PC-3 (cell line): ENCODE measurements at places on chromosomes 4 and X. TPM values are rescaled to one million over a fixed set of nuclear protein-coding genes. Genes with fewer than 3 reads are reported as not detected.

GRCh38 chrX:69538321-69538876 is 34.3 kb downstream of the NALF2 start:
- H3K36me3 ChIP-seq, result no peaks in the 10 kb centered on the region
- peak; percentile 58 for DNase-seq
- no peak overlapping the region for H3K27ac ChIP-seq
- no peaks in the 10 kb centered on the region for H3K4me1 ChIP-seq
- peak overlapping the region; percentile 63 for H3K4me3 ChIP-seq

- no peaks in the 10 kb centered on the region for H3K36me3 ChIP-seq
- H3K4me1 ChIP-seq, result no peaks in the 10 kb centered on the region
- H3K27ac ChIP-seq, result no peak overlapping the region
- H3K4me3 ChIP-seq, result no peak overlapping the region
- peaks cover 4% of the 10 kb centered on the region; the same call in 1 of the 2 replicates for H3K27me3 ChIP-seq
These were observed 89.6 kb upstream of the MAD2L1 start for GRCh38 chr4:120156120-120156718.

Gene ETNPPL
- not detected in 2 replicates for total RNA-seq

Gene TRIM2
- total RNA-seq, result 18.9 and 20.2 TPM in 2 replicates

DNA sequence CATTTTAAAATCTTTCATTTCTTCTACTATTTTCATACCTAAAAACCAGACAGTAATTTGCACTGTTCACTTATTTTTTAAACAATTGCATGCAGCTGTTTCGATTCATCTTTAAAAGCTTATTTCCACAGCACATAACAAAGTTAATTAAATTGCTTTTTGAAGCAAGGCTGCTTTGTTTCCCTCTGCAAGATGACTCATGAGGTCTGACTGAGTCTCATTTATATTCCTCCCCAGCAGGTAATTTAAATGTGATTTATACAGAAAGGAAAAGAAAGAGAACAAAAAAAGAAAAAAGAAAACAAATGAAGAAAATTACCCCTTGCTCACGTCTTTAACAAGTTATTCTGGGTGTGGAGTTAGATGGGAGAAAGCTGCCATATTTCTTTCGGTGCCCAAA is 22.8 kb downstream of the VMA21 start:
- H3K27me3 ChIP-seq, result no peaks in the 10 kb centered on the region
- no peak overlapping the region for H3K4me3 ChIP-seq
- no peak for DNase-seq
- no peaks in the 10 kb centered on the region for H3K36me3 ChIP-seq
